ENCODE measurements at places on chromosomes 1 and 21. TPM values are rescaled to one million over a fixed set of nuclear protein-coding genes. Genes with fewer than 3 reads are reported as not detected.

Gene DNMT3L
- total RNA-seq = not detected

Gene SLC30A2
- total RNA-seq = not detected

Gene FMN2
- total RNA-seq = not detected

Gene SLC16A4
- total RNA-seq = 0.38 TPM

Gene DIRAS3
- total RNA-seq = not detected

Gene BRDT
- total RNA-seq = not detected

Gene NBPF4
- total RNA-seq = not detected

Gene RNF187
- 484 TPM for total RNA-seq
